NCI-H2227 treated with DMSO at 0.1 percent for 48 hours (cell line): ENCODE measurements at places on chromosomes 6 and 20.

DNA sequence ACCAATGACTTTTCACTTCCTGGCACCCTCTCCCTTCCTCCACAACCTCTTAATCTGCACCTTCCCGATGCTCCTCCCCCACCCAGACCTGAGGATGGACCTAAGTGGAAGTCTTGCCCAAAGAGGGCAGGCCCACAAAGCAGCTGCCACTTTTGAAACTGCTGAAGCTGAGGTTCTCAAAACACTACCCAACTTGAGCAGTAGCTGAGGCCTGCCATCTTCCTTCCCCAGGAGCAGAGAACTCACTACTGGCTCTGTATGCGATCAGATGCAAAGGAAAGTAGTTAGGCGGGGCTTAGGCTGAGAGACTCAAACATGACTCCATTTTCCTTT lies 1.5 kb downstream of the HM13 start:
- no peak for DNase-seq

- no peak for DNase-seq
These were observed 140 bp downstream of the ADA start for GRCh38 chr20:44651434-44651683.

DNA sequence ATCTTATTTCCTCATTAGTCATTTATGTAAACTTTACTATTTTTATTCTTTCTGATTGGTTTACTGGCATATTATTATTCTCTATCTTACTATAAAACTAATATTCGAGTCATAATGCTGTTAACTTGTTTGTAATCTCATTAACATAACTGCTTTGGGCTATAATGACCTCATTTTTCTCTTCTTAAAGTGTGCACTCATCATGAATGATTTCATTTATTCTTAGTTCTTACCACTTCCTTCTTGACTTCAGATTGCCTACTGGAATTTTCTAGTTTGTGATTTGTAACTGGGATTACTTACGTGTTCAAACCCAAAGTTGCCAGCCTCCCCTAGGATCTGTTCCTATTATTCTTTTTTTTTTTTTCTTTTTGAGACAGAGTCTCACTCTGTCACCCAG lies 91.8 kb upstream of the TNFAIP3 start:
- DNase-seq: no peak

- DNase-seq: no peak
These were observed 552.2 kb downstream of the TFAP2A start for GRCh38 chr6:9862603-9863167.

DNA sequence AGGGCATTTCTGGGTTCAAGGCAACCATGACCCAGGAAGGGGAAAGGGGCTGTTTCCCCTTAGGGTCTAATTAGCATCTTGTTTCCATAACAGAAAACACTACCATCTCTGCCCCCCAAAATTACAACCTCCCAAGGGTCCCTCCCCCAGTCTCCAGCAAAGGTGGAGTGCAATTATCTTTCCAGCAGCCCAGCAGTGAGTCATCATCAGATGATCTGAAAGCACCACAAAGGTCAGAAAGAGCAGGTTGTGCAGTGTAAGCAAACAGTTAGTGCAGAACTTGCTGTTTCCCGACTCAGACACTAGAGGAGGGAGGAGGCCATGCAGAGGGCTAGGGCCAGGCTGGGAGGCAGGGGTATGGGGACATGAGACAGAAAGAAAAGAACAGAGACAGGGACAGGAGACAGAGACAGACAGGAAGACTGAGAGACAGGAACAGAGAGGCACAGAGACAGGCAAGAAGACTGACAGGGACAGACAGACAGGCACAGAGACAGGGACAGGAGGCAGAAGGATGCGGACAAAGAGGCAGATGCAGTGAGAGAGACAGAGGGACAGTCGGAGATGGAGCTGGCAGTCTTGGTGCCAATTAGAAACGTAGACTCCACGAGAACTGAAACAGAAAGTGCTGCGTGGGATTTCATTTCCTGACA lies 62.5 kb downstream of the PYGB start:
- peak; percentile 62 for DNase-seq

DNA sequence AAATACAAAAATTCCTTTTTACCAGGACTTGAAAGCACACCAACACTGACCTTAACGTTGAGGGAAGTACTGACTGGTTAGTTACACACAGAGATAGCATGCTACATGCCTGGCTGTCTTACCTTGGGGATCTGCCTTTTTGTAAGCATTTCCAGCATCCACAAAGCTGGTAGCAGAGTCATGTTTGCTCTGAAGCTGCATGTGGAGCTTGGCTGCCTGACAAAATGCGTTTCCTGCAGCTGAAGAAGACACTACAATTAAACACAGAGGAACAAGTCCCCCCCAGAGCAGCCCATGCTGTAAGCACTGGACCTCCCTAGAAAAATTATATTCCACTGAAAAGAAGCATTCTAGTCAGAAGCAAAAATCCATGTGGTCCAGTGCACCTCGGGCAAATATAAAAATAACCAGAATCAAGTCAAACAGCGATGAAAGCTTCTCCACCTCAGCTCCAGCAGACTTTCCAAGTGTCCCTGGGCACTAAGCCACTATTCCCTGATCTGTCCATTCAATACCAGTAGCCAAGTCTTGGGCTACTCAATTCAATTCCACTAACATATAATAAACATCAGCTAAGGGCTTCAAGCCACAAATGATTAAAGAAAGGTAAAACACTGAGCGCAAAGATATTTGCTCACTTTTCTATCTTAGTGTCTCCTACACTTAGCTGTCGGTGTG lies 24.2 kb downstream of the NAPB start:
- DNase-seq: no peak

GRCh38 chr6:143701349-143702234 lies 23.8 kb downstream of the PHACTR2 start:
- DNase-seq: no peak

- no peak for DNase-seq
These were observed 9.5 kb upstream of the BTN3A3 start for GRCh38 chr6:26430787-26431186.

GRCh38 chr6:158529629-158530028 lies 30.3 kb upstream of the TMEM181 start:
- no peak for DNase-seq

DNA sequence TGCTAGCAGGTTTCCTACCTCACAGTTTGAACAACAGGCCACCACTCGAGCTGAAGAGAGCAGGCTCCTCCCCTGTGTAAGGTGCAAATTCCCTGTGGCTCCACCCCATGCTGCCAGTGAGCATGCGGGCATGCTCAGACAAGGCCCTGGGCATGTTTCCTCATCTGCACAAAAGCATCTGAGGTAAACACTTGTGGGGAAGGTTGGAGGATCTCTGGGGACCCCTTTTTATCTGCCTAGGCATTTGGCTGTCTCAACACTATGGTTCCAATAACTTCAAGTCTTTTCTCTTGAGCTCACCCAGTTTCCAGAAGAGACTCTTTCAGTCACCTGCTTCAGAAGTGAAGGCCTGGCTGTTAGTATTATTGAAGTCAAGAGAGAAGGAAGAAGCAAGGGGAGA lies 9.4 kb downstream of the C6orf58 start:
- no peak for DNase-seq

DNA sequence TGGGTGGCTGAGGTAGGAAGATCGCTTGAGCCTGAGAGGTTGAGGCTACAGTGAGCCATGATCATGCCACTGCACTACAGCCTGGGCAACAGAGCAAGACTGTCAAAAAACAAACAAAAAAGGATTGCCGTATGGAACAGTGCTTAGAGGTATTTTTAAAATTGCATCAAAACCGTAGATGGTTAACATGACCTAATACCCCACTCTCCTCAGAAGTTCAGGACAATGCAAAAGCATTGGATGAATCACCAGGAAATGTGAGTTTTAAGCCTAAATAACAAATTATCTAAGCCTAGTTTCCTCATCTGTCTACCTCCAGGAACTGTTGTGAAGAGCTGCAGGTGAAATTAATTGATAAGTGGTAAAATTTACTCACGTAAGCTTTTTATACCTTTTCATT lies 123.8 kb upstream of the ID4 start:
- no peak for DNase-seq

GRCh38 chr6:165184192-165184979 lies 125.0 kb downstream of the C6orf118 start:
- no peak for DNase-seq

DNA sequence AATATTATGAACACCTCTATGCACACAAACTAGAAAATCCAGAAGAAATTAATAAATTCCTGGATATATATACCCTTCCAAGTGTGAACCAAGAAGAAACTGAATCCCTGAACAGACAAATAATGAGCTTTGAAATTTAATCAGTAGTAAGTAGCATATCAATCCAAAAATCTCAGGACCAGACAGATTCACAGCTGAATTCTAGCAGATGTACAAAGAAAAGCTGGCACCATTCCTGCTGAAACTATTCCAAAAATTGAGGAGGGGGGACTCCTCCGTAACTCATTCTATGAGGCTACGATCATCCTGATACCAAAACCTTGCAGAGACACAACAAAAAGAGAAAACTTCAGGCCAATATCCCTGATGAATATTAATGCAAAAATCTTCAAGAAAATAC lies 67.0 kb upstream of the PDE7B start:
- no peak for DNase-seq

- DNase-seq: no peak
These were observed 290.7 kb downstream of the ARHGAP18 start for GRCh38 chr6:129419324-129419723.

GRCh38 chr6:56244089-56244488 lies 3.3 kb downstream of the COL21A1 start:
- no peak for DNase-seq

DNA sequence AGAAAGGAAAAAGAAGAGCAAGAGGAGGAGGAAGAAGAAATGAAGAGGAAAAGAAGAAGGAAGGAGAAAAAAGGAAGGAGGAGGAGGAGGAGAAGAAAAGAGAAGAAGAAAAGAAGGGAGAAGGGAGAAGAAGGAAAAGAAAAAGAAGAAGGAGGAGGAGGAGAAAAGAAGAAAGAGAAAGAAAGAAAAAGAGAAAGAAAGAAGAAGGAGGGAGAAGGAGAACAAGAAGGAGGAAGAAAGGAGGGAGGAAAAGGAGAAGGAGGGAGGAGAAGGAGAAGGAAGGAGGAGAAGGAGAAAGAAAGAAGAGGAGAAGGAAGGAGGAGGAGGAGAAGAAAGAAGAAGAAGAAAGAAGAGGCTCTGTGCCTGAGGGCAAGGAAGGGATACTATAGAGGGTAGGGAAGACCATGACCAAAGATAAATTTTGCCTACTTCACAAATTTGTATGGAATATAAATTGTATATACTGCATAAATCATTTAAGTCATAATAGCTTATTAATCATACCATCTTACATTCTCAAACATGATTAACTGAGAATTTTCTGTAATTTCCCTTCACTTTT lies 55.7 kb downstream of the SESN1 start:
- no peak for DNase-seq

DNA sequence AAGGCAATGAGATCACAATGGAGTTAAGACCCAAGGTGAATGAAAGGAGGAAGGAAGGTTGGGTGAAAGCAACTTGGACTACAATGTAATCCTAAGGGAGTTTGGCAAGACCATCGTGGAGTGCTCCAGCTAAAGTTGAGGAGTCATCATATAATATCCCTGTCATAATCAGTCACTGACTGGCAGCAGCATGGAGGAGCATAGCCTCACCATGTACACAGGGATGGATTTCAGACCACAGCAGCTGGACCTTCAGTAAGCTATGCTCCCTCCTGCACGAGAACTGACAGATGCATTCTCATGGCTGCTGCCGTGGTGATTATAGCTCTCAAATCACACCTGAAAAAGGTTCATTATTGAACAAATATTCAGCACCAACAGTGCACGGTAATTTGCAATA lies 43.0 kb downstream of the GOPC start:
- no peak for DNase-seq

- no peak for DNase-seq
These were observed 169.1 kb upstream of the SASH1 start for GRCh38 chr6:148173548-148173947.

DNA sequence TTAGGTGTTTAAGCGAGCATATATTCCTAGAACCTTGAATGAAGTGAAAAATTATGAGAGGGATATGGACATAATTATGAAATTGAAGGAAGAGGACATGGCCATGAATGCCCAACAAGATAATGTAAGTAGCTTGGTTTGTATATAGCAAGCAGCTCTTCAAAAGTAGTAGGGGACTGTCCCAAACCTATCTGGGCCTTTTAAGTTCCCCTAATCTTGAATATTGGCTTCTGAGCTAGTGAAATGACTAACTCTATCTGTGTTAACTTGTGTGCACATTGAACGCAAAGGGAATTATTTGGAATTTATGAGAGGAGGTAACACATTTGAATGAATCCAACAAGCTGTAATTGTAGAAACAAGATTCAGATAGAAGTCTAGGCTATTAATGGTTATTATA lies 21.7 kb downstream of the RIOK1 start:
- no peak for DNase-seq

DNA sequence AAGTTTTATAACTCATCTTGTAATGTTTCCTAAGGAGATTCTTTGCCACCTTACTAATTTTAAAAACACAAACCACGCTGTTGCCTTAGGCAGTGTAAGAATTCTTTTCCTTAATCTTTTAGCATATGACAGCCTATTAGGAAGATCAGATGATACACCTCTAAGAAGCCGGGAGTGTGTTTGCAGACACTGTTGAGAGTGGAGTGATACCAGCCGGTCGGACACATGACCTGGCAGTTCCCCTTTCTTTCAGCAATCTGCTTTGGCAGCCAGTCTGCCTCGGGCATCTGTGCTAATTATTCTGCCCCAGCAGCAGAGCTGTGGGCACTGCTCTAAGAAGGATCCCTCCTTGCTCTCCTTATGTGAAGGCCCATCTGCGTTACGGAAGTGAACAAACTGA lies 50.9 kb downstream of the PLCB4 start:
- no peak for DNase-seq

GRCh38 chr6:32659856-32660595 lies 6.4 kb downstream of the HLA-DQB1 start:
- DNase-seq: no peak

GRCh38 chr6:1070085-1070521 lies 241.8 kb upstream of the FOXQ1 start:
- no peak for DNase-seq

GRCh38 chr6:12962987-12963386 lies 246.4 kb downstream of the PHACTR1 start:
- no peak for DNase-seq

DNA sequence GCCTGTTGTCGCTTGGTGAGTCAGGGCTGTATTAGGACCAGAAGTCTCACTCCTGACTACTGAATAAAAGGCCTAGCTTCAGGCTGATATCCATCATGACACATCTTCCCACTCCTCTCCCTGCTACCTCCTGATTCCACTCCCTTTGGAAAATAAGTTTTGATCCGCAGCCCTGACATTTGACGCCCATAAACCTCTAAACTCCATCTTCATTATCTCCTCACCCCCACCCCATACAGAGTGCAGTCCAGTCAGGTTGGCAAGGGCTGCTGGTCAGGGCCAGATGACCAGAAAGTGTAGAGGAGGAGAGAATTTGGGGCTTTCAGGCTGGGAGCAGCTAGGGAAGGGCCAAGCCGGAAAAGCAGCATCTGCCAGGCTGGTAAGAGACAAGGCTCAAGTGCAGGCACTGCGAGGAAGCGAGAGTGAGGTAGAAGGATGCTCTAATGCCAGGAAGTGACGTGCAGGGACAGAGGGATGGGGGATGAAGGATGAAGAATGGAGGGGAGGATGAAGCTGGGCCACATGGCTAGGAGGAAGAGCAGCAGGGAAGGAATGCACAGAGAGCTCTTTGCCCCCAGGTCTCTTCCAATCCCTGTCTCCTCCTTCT lies 1.2 kb downstream of the GGT7 start:
- DNase-seq: no peak
